Left cardiac atrium (tissue), 4 donors: ENCODE measurements at places on chromosomes 2 and 18. TPM values are rescaled to one million over a fixed set of nuclear protein-coding genes. Genes with fewer than 3 reads are reported as not detected.

- no peak for DNase-seq
These were observed 279.6 kb downstream of the SLC4A3 start for GRCh38 chr2:219907011-219907365.

DNA sequence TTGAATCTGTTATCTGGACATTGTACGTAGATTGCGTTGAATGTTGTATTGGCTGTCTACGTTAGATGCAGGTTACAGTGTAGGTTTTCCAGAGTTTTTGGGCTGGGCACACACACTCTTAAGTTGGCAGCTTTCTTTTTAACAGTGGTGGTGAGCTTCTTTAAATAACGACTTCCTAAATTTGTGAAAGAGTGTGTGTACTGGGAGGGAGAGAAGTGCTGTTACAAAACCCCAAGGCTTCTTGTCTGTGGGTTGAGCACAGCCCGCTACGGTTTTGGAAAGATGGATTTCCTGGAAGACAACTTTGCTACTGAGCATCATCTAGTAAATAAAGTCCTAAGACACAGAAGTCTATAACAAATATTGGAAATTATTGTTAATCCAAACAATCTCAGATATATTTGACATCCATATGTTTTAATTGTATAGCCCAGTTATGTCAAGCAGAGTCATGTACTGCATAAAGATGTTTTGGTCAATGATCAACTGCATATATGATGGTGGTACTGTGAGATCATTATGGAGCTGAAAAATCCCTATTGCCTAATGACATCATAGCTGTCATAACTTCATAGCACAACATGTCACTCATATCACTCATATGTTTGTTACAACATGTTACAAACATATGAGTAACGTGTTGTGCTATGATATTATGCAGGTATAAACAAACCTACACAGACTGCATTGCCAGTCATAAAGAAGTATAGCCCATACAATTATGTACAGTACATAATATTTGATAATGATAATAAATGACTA is 7.9 kb upstream of the THUMPD2 start:
- no peak for DNase-seq

GRCh38 chr2:173590276-173590861 is 235.7 kb downstream of the CDCA7 start:
- peak; percentile 78 for DNase-seq

DNA sequence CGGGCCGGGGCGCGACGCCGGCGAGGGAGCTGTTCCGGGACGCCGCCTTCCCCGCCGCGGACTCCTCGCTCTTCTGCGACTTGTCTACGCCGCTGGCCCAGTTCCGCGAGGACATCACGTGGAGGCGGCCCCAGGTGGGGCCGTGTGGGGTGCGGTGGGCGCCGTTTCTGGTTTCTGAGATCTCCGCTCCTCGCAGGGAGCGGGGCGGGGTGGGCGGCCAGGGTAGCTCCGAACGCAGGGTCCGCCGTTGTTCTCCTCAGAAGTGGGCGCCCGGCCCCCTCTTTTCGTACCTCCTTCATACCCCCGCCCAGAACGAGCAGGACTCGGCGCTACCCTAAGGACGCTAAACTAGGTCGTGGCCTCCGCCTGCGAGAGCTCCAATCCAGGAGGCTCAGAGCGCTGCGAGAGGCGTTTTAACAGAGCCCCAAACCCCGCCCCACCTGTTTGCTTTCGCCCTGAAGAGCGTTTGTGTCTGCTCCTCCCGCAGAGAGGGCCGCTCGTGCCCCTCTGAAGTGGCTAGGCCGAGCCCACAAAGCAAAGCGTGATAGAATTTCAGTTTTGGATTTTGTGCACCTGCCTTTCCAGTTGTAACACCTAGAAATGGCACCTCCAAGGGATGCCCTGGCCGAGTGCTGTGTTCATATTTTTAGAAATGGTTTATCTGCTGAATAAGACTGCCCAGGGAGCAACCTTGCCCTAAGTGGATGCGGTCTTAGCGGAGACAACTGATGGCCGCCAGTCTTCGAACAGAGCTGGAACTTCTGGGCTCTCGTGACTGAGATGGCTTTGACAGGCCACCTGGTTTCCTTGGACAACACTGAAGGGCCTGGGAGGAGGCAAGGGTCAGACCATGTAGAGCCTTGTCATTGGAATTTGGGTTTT is 626 bp downstream of the CAPN10 start:
- peak; percentile 57 for DNase-seq

DNA sequence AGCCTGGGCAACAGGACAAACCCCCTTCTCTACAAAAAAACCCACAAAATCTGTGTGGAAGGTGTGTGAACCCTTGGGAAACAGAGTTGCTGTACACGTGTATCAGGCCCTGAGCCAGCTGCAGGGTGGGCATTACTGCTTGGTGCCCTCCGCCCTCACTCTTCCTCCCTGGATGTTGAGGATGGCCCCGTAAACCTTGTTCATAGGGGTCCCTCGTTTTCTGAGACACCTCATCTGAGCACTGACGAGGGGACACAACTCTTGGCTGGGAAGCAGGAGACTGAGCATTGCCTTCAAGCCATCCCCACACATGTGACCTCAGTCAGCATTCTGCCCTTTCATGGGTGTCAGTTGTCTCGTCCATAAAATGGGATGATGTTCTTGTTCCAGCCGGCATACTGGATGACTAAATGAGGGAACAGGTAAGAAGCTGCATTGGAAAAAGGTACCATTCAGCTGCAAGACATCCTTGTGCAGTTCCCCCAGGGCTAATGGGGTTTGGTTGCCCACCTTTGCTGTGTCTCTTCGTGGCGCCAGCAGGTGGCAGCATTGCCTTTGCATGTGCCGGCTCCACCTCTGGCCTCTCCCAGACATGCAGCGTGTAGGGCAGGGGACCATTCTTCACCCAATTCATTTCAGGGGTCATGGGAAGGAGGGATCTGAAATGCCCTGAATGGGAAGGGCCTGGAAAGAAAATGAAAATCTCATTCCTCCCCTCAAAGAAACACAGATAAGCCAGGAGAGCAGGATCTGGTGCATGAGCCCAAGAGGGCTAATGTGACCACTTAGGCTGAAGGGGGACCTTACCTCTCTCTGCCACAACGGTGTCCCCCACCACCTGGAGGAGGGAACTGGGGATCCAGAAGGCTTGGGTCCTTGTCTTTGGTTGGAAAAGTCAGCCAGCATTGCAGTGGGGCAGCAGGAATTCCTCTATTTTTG is 36.4 kb upstream of the HAAO start:
- DNase-seq = peak; percentile 80

DNA sequence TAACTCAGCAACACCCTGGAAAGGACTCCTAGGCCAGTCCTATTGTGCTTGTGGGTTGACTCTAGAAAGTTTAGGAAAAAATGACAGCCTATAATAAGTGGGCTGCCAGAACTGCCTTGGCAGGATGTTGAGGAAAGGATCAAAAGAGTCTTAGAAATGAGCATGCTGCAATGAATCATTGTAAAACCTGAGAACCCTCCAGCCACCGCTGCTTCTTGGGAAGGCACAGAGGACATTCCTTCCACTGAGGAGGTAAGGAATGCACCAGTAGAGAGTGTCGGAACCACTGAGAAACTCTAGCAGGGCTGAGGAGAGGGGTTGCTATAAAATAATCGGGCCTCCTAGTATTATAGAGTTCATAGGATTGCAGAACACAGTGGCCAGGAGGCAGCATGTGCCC is 146.7 kb upstream of the SMIM21 start:
- no peak for DNase-seq

DNA sequence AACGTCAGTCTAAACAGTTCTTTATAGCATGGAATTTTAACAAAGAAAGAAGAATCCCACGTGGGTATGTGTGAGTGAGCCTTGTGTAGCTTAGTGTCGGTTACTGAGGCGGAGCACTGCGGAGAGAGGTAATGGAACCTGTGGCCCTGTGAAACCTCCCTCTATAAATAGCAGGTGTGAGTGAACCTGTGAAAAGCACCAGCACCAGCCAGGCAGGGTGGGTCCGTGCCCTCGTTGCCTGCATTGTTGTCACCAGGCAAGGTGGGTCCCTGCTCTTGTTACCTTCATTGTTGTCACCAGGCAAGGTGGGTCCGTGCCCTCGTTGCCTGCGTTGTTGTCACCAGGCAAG is 4.7 kb downstream of the CTDP1 start:
- no peak for DNase-seq

DNA sequence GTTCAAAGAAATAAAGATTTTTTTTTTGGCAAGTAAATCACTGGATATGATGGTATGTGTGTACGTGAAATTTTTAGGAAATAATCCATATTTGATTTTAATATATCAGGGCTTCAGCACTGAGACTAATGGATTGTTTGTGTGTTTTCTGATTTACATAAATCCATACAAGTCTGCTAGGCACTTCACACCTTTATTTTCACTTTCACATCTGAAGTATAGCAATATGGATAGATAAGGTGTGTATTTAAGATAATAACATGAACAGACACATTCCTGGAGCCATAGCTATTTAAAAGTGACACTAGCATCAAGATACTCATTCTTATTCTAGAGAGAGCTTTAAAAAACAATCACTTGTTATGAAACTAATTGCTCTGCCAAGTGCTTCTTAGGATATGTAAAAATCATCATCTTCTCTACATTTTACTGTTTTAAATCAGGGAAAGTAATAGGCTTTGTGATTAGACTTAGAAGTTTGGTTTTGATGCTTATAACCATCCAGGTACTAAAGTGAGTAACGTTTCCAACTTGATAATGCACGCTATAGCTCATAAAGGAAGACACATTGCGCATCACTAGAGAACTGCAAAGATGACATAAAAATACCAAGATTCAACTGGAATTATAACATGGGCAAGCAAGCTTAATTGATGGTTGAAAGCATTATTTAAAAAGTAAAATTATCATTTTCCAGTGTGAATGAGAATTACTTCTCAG is 208.9 kb downstream of the ZEB2 start:
- no peak for DNase-seq

- DNase-seq = no peak
These were observed 18.8 kb downstream of the DYNC2LI1 start for GRCh38 chr2:43792653-43793052.

SLC9A2 gene
- 0.03 TPM for total RNA-seq

SLC19A3 gene
- total RNA-seq = 40.4 TPM
